Fibroblast of skin of abdomen (primary cell): ENCODE measurements at places on chromosomes 4 and X.

- DNase-seq = peak; percentile 70
These were observed 78.8 kb downstream of the NHS start for GRCh38 chrX:17453788-17454187.

- DNase-seq = no peak
These were observed 242.3 kb upstream of the NOCT start for GRCh38 chr4:138773321-138773720.

- no peak for DNase-seq
These were observed 79.4 kb upstream of the EFNB1 start for GRCh38 chrX:68749426-68749825.

DNA sequence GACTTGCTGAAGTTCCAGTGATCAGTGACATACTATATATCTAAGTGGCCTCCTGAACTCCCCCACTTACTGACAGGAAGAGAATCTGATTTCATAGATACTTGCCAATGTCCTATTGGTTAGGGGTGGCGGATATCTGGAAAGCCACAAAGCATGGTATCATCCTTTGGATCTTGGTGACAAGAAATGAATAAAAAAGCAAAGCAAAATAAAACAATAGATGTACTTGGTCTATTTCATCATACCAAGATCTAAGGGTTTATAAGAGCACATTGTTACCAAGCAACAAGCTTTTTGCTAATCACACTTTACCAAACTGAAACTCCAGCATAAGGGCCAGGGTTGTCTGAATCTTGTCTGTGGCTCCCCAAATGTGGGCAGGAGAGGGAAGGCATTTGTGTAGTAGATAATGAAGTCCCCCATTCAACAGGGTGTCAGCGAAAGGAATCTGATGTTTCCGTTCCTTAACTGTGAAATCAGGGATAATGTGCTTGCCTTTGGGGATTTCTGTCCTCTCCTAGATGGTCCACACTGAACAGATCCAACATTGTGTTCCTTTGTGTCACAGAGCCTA lies 125.0 kb upstream of the SMIM10 start:
- DNase-seq = no peak

- DNase-seq = no peak
These were observed 29.7 kb downstream of the PDHA1 start for GRCh38 chrX:19373351-19373891.

DNA sequence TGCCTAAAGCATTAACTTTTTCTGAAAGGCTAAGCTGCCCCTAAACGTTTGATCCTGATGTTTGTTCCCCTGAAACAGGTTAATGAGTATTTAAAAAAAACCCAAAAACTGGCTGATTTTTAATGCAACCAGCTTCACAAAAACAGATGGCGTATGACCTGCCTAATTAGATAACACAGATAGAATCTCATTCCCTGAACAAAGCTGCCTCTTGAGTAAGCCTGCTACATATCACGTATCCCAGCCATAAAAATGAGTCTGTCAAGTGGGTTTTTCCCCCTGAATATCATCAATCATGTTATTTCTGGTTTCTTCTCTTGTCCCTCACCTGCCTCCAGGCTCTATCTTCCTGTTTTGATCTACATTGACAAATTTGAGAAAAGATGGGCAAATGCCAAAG lies 154.2 kb upstream of the FAM9B start:
- DNase-seq = no peak

GRCh38 chr4:173991316-173991715 lies 292.2 kb downstream of the FBXO8 start:
- DNase-seq = no peak
